ENCODE measurements at places on chromosomes 7 and 10. TPM values are rescaled to one million over a fixed set of nuclear protein-coding genes. Genes with fewer than 3 reads are reported as not detected.

DNA sequence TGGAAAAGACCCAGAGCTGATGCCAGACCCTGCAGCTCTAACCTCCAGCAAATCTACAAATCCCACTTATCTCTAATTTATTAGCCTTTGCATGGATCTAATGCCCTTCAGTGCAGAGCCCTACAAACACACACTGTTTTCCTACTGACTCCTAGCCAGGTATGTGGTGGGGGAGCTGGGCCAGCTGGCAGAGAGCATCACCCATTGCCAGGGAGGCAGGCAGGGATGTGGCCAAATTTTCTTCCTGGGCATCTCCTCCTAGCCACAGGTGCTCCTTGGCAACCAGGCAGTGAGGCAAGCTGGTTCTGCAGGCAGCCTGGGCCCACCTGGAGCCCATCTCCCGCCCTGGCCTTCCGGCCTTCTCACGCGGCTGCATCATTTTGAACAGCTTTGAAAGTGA, 55.9 kb upstream of the EMX2 start:
- no peak for DNase-seq

DNA sequence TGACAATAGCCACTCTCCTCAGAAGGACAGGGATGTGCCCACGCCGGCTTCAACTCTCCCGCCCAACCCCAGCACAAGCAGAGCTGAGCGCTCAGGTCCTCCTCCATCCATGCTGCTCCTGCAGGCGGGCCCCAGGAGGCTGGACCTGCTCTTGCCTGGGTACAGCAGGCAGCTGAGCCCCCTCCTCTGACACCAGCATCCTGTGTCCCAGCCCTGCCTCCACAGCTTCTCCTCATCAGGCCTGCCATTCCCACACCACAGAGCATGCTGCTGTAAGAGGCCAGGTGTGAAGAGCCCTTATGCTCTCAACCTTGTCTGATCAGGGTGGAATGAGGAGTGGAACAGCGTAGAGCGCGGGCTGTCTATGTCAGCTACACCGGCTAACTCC, 302.2 kb downstream of the PTPRN2 start:
- no peak for DNase-seq

GRCh38 chr10:97880109-97880508, 30.5 kb downstream of the GOLGA7B start:
- DNase-seq, result no peak

DNA sequence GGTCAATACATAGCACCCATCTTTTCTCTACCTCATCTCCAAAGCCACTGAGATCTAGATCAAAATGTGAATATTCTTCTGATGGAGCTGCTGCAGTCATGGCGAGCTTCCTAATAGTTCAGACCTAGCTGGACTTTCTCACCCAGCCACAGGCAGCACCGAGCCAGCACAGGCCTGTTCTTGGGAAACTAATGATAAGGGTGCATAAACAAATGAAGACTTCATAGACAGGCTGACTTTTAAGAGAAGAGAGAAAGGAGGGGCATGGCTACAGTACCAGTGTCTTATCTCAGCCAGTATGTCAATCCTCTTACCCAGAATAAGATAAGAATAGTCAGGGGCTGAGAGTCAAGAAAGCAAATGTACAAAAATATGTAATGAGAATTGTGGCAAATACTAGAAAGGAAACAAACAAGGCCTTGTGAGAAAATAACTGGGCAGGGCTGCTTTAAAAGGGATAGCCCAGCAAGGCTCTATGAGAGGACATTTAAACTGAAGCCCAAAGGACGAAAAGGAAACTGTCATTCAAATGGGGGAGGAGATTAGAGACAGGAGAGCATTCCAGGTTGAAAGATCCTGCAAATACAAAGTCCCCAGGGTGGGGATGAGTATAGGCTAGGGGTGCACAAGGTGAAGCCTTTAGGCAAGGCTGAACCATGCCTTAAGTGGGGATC, 21.8 kb upstream of the CDK14 start:
- DNase-seq, result peak; percentile 43

- no peak for DNase-seq
Measured at GRCh38 chr7:47371317-47371716, 210.6 kb downstream of the TNS3 start.

- DNase-seq, result no peak
Measured at GRCh38 chr7:77960336-77960735, 161.8 kb downstream of the PHTF2 start.

GRCh38 chr10:47372726-47373125, 11.4 kb downstream of the ZNF488 start:
- DNase-seq, result peak; percentile 14

DNA sequence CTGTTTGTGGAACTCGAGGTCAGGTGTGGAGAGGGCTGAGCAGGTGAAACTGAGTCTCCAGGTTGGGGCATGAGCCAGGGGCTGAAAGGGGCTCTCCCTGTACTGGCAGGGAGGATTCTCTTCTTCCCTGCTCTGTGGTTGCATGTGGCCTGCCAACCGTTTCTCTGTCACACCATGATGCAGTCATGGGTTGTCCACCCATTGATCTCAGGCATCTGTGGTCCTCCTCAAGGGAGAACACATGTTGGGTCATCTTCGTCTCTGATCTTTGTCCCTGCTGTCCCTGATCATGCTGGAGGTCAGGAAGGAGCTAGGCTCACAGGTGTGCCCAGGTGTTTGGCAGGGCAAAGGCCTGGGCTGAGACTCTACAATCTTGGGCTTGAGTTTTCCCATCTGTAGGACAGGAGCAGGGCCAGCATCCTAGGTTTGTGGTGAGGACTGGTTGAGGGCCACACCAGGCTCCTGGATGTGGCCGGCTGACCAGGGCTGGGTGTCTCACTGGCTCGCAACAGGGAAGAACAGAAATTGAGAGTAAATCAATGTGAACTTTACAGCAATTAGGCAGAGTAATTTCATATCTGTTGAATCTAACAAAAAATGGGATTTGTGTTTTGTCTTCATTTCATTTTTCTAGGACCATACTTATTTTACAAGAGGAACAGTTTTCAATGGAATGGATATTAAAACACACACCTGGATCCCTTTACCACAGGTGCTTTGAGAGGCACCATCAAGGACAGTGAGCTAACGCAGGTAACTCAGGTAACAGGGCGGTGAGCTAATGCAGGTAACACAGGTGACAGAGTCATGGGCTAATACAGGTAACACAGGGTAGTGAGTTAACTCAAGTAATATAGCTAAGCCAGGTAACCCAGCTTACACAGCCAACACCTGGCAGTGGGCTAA, 58.5 kb upstream of the IGFBP3 start:
- DNase-seq, result no peak

DNA sequence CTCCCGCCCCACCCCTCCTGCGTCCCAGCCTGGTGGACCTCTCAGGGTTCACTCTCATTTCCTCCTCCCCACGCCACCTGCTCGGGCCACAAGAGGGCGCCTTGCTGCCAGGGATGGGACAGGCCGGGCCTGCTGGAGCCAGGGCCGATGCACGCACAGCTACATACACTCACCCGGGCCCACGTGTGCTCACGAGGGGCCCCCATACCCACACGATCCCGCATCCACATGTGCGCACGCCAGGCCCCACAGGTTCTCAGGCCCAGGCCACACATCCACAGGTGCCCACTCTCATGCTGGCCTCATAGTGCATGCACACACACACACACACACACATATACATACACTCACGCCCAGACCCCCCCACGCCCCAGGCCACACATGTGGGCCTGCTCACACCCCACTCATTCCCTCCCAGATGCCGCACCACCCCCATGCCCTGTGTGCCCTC, 68.6 kb downstream of the LHPP start:
- peak; percentile 90 for DNase-seq

- peak; percentile 5 for DNase-seq
Measured at GRCh38 chr7:117399820-117400422, 27.4 kb downstream of the ASZ1 start.

- no peak for DNase-seq
Measured at GRCh38 chr10:20233423-20233822, 417.2 kb downstream of the PLXDC2 start.

DNA sequence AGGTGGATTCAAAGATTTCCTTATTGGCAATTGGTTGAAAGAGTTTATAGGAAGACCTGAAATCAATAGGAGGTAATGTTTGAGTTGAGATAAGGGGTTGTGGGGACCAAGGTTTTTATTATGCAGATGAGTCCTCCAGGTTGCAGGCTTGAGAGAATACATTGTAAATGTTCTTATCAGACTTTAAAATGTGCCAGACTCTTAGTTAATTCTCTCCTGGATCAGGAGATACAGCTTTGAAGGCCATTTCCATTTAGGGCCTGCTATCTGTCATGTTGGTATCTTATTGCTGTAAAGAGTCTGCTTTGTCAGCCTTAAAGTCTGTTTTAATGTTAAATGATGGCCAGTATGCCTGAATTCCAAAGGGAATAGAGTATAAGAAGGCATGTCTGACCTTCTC, 61.8 kb upstream of the CALCR start:
- DNase-seq, result no peak

DNA sequence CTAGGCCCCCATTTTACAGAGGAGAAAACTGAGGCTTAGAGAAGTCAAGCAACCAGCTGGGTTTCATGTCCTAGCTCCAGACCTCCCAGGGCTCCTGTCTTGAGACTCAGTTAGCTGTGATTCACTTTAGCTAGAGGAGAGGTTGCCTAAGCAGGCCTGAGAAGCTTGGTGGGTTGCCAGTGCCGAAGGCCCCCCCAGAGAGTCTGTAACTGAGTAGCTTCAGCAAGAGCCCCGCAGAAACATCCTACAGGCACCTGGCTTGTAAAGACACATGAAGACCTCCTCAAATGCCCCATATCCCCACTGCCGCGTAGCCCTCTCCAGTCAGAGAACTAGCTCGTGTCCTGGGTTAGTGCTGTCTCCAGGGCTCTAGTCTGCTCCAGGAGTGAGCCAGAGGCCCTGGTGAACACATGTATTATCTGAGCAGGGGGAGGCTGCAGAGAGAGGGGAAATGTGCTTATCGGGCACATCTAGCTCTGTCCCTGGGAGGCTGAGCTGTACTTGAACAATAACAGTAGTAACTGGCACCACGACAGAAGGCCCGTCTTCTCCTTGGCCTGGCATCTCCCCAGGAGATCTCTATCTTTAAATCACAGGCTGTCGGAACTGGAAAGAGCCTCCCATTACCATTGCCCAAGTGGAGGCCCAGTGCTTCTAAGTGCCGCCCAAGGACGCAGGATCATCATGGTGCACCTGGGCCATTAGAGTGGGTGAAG, 28.9 kb downstream of the UNC5B start:
- no peak for DNase-seq

DNA sequence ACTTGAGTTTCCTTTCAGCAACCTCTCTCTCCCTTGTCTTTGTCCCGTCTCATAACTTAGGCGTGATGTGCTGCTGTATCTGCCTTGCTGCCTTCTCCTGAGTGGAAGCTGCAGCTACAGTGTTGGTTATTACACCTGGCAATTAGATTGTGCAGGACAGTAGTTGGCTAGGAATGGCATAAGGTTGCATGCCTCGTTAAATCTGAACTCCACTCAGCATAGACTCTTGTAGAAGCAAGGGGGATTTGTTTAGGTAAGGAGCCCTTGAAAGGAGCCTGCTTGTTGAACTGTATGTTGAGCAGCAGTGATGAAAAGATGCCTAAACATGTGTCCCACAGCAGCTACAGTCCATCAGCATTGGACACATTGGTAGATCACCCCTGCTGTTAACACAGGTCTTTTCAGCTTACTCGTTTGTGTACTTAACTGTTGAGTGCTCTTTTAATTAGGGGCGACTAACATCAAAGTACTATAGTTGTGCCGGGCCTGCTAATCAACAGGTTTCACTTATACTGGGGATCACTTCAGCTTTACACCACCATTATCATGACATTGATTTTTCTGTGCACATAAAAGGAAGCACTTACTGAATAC, 225.0 kb downstream of the AUTS2 start:
- DNase-seq, result no peak

Gene FFAR4
- polyA plus RNA-seq, result not detected

Gene MYOZ1
- polyA plus RNA-seq, result 0.18 TPM

Gene LRMDA
- polyA plus RNA-seq, result 16.9 TPM

Gene SORBS1
- 34.4 TPM for polyA plus RNA-seq

Gene NME8
- not detected for polyA plus RNA-seq

Gene UNCX
- not detected for polyA plus RNA-seq

Gene MINPP1
- 8.2 TPM for polyA plus RNA-seq
